ENCODE measurements at places on chromosomes 3 and 15.

- H3K27me3 ChIP-seq: no peaks in the 10 kb centered on the region
- DNase-seq: no peak
- no peak overlapping the region for H3K4me3 ChIP-seq
- no peak overlapping the region for H3K27ac ChIP-seq
Observed at GRCh38 chr15:51121118-51121517, 26.4 kb upstream of the TNFAIP8L3 start.

DNA sequence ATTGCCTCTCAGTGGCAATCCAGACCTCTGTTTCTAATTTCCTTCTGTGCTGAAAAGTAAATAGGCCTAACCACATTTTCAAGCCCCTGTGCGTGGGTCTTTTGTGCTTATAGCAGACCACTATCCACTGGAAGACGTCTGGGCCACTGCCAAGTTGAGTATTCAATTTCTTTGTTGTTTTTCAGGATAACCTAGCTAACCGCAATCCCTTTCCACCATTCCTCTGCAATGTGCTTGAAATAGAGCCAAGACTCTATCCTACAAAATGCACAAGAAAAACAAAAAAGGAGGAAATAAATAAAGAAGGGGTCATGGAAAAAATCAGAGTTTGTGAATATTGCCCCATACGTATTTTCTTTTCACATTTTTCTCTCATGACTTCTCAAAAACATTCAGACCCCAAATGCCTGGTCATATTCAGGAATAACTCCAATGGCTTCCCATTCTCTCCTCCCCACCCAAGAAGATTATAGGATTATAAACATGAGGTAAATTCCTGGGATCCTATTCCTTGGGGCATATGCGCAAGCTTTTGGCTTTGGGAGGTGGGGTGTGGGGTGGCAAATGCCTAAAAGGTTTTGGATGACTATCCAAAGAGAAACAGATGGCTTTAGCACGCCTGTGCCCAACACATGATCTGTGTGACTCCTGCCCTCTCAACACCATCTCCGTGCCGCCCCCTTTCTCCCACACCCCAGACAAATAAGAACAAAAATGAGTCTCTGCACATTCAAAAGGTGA is 217.9 kb upstream of the THBS1 start:
- DNase-seq: no peak
- H3K4me1 ChIP-seq: no peaks in the 10 kb centered on the region
- H3K4me3 ChIP-seq: no peak overlapping the region
- H3K27ac ChIP-seq: no peak overlapping the region
- no peaks in the 10 kb centered on the region for H3K36me3 ChIP-seq

- no peaks in the 10 kb centered on the region for H3K36me3 ChIP-seq
- no peak for DNase-seq
- H3K27me3 ChIP-seq: peaks cover 57% of the 10 kb centered on the region
- no peak overlapping the region for H3K27ac ChIP-seq
- no peaks in the 10 kb centered on the region for H3K4me1 ChIP-seq
Observed at GRCh38 chr3:14803101-14803980, 15.4 kb upstream of the FGD5 start.

DNA sequence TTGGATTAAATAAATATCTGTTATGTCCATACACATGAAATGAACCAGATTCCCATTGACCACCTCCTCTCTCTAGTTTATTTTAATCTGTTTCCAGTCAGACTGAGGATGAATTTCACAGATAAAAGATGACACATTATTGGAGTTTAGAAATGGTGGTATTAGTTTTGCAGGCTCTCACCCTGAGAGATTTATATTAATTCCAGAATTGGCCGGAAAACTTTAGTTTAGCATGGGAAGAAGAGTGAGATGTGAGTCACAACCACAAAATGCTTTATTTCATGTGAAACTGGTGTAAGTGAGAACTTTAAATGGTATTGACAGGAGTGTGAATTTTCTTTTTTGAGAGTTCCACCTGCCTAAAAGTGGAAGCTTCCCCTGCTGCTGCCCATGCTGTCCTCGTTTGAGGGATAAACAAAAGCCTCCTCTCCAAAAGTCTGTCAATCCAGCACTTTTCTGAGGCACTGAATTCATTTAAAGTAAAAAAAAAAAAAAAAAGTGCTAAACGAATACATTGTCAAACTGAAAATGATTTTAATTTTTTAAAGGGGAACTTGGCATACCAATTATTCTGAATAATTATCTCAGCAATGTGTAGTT is 65.1 kb upstream of the EPHA3 start:
- peaks cover 6% of the 10 kb centered on the region for H3K4me1 ChIP-seq
- no peaks in the 10 kb centered on the region for H3K36me3 ChIP-seq

DNA sequence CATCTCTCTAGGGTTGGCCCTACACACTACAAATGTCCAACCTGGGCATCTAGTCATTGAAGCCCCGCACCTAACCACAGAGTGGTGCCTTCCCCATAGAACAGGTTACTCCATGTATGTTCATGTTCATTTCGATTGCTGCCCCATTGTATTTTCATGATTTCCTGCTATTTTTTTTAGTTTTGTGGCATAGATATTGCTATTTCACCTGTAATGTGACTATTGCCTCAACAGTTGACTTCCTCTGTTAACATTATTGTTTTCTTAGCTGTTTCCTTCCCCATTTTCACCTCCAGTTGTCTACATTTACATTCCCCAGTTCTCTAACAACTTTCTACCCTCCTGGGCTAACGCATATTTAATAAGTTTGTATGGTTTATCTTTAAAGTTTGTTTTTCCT is 137.7 kb upstream of the RBMS3 start:
- DNase-seq: no peak
- H3K36me3 ChIP-seq: no peaks in the 10 kb centered on the region
- H3K4me1 ChIP-seq: peaks cover 8% of the 10 kb centered on the region
- no peak overlapping the region for H3K27ac ChIP-seq
- no peaks in the 10 kb centered on the region for H3K27me3 ChIP-seq

DNA sequence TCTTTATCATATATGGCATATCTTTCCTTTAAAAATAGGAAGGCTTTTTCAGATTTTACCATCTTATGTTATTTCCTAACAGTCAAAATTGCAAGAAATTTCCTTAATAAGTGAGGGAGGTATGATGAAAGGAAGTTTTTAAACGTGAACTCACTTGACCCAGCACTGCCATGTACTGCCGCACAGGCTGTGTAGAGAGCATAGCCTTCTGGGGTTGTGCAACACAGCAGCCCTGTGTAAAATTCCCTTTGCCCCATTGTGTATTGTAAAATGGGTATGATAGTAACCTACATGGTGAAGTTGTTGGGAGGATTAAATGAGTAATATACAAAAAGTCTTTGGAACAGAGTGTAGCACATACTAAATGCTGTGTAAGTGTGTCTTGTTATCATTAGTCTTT is 78.6 kb downstream of the PEX5L start:
- H3K4me1 ChIP-seq: no peaks in the 10 kb centered on the region
- no peak overlapping the region for H3K4me3 ChIP-seq
- H3K27ac ChIP-seq: no peak overlapping the region
- no peaks in the 10 kb centered on the region for H3K36me3 ChIP-seq
- no peaks in the 10 kb centered on the region for H3K27me3 ChIP-seq

GRCh38 chr15:31153531-31153930 is 52.0 kb upstream of the TRPM1 start:
- H3K4me3 ChIP-seq: no peak overlapping the region
- no peak for DNase-seq
- H3K27me3 ChIP-seq: peaks cover 4% of the 10 kb centered on the region
- H3K27ac ChIP-seq: no peak overlapping the region
- H3K36me3 ChIP-seq: no peaks in the 10 kb centered on the region

GRCh38 chr3:133928136-133928893 is 32.6 kb upstream of the RAB6B start:
- no peak for DNase-seq
- no peak overlapping the region for H3K4me3 ChIP-seq
- peaks cover 3% of the 10 kb centered on the region for H3K4me1 ChIP-seq

- no peak overlapping the region for H3K4me3 ChIP-seq
- no peaks in the 10 kb centered on the region for H3K36me3 ChIP-seq
- no peaks in the 10 kb centered on the region for H3K27me3 ChIP-seq
- H3K4me1 ChIP-seq: no peaks in the 10 kb centered on the region
Observed at GRCh38 chr3:16429086-16429485, 84.4 kb downstream of the RFTN1 start.

GRCh38 chr3:72673011-72673771 is 175.1 kb downstream of the SHQ1 start:
- no peak for DNase-seq
- H3K27ac ChIP-seq: no peak overlapping the region
- H3K36me3 ChIP-seq: no peaks in the 10 kb centered on the region
- peaks cover 9% of the 10 kb centered on the region for H3K27me3 ChIP-seq
- H3K4me3 ChIP-seq: no peak overlapping the region

DNA sequence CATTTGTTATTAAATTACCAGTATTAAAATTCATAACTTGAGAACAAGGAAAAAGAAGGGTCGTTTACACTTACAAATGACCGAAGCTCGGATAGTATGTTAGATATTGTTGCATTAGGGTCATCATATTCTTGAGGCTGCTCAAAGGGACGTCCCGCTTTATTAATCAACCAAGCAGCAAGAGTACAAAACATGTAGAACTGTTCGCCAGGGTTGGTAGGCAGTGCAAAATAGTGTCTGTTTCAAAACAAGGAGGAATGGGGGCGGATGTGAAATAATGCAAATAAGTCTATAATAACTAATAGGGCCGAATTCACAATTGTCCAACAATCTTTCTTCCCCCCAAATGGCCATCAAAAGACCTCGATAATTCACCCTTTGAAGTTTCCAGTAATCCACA is 2.9 kb downstream of the IFT57 start:
- DNase-seq: no peak

DNA sequence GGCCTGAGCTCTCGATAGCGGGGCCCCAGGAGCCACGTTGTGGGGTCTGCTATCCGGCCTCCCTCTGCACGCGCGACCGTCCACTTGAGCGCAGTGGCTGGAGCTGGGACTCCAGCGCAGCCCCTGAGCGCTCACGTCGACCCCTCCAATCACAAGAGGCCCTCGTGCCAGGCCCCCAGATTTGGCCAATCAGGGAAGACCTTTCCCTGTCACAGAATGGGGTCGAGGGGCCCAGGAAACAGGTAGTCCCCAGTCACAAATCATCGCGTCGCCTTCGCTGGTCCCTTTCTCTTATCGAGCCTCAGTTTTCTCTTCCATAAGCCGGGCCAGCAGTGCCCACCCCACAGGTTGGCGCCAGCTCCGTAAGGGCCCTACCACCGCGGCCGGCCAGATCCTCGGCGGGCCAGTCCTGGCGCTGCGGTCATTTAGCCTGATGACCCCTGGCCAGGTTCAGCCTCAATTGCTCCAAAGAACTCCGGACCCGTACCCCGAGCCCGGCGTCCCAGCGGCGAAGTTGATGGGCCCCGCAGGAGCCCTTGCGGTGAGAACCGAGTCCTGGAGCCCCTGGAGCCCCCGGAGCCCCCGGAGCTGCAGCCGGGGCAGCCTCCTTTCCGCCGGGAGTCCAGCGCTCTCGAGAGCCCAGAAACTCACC is 435 bp downstream of the ALDH1L1 start:
- H3K27ac ChIP-seq: no peak overlapping the region
- H3K36me3 ChIP-seq: no peaks in the 10 kb centered on the region
- H3K27me3 ChIP-seq: no peaks in the 10 kb centered on the region

DNA sequence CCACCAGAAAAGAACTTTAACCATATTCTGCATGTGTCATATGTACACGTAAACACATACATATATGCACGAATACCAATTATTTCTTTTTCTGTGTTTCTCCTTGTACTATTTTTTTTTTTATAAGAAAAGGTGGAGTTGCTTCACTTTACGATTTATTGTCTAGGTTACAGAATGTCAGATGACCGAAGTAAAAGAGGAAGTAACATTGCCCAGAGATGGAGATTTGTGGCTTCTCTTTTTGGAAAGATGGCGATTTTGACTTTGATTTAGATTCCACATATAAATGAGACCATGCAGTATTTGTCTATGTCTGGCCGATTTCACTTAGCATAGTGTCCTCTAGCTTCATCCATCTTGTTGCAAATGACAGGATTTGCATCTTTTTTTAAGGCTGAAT is 293.1 kb downstream of the SV2B start:
- no peaks in the 10 kb centered on the region for H3K36me3 ChIP-seq
- no peak overlapping the region for H3K4me3 ChIP-seq
- no peaks in the 10 kb centered on the region for H3K27me3 ChIP-seq
- no peaks in the 10 kb centered on the region for H3K4me1 ChIP-seq

GRCh38 chr3:150610785-150611184 is 7.7 kb downstream of the SELENOT start:
- H3K27ac ChIP-seq: no peak overlapping the region
- no peak for DNase-seq
- peaks cover 6% of the 10 kb centered on the region for H3K36me3 ChIP-seq
- H3K27me3 ChIP-seq: no peaks in the 10 kb centered on the region

- no peak for DNase-seq
- no peaks in the 10 kb centered on the region for H3K27me3 ChIP-seq
- no peaks in the 10 kb centered on the region for H3K36me3 ChIP-seq
- no peak overlapping the region for H3K4me3 ChIP-seq
Observed at GRCh38 chr3:36318621-36319200, 61.6 kb upstream of the STAC start.

- H3K27me3 ChIP-seq: no peaks in the 10 kb centered on the region
- H3K36me3 ChIP-seq: no peaks in the 10 kb centered on the region
- H3K4me3 ChIP-seq: no peak overlapping the region
- no peak overlapping the region for H3K27ac ChIP-seq
Observed at GRCh38 chr3:85148036-85148435, 189.2 kb downstream of the CADM2 start.
